ENCODE measurements at places on chromosomes 3 and 15.

GRCh38 chr15:100689131-100689899, 86.9 kb downstream of the ASB7 start:
- no peak for DNase-seq

GRCh38 chr3:107942244-107942643, 148.6 kb downstream of the CD47 start:
- DNase-seq: no peak

GRCh38 chr3:48467110-48467454, 20.5 kb downstream of the ATRIP start:
- no peak for DNase-seq

- no peak for DNase-seq
These were observed at the start of gene DNASE1L3 for GRCh38 chr3:58210761-58211460. TSS of gene DNASE1L3 (minus strand) at chr3:58210972. CDS start at chr3:58210906, 66 bp downstream.

DNA sequence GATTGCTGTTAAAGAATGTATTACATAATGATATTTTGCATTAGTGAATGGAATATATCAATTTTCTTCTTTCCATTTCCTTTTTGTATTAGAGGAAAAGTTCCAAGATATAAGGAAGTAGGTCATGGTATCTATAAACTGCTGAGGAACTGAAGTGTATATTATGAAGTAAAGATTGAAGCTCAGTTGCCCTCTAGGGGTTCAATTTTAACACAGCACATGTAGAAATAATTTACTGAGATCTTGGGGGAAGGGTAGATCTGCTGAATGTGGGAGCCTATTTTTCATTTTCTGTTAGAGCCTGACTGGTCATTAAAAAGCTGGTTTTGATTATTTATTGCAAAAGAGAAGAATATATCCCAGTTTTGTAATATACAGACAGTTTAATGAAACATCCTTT, 45.2 kb downstream of the CMC1 start:
- peak; percentile 18 for DNase-seq

DNA sequence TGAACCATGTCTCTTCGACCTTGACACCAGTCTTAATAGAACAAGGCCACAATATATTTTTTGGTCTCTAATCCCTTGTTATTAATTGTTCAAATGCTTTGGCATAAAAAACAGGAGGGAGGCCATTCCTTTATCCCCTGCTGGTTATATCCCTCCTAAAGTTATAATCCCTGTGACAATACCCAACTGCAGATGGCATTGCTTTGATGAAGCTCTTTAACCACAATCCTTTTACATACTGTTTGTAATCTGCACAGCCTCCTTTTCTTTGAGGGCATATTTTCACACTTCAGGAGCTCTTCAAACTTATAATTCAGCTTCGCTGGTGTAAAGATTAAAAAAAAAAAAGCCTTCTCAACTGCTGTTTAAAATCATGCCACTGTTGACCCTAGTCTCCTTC, 919.0 kb downstream of the EPHA3 start:
- no peak for DNase-seq

DNA sequence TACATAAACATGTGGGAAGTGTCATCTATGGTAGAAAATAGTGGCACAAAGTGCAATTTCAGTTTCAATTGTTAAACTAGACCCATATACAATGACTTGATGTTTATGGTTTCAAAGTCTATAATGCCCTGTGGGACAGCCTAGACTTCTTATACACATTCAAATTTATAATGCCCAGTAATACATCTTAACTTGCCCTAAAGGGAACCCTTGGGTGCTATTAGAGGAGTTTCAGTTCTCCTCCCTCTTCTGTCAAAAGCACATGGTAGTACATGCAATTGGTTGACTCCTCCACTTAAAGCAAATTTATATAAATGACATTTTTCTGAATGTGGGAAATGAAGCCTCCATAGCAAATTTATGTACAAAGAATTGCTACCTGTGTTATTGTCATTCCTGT, 30.2 kb upstream of the OR5K4 start:
- no peak for DNase-seq

- DNase-seq: no peak
These were observed 94.1 kb downstream of the PYDC2 start for GRCh38 chr3:191555037-191555436.

GRCh38 chr3:54165865-54166264, 43.5 kb downstream of the CACNA2D3 start:
- DNase-seq: no peak

GRCh38 chr3:183378008-183378407, 50.4 kb downstream of the MCF2L2 start:
- no peak for DNase-seq

GRCh38 chr15:39960411-39960810, 26.5 kb downstream of the EIF2AK4 start:
- no peak for DNase-seq

DNA sequence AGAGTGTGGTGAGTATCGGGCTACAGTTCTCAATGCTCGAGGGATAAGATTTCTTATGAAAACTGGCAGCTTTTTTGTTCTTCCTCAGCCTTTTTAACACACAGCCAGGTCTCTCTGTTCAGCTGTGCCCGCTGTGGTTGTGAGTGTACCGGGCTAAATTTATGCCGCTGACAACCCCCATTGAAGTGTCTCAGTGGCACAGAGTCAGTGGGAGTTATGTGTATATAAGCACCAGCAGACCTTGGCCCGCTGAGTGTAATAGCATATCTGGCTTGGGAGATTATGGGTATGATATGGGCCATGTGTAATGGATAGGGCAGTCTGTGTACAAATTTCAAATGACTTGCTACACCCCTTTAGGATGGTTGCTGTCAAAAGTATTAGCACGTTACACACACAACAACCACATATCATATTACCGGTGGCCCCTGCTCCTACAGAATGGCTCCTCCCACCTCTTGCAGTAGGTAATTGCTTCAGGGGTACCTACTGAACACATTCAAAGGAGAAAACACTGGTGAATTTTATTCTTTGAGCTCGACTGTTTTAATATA, 26.9 kb upstream of the NR2F2 start:
- DNase-seq: no peak

DNA sequence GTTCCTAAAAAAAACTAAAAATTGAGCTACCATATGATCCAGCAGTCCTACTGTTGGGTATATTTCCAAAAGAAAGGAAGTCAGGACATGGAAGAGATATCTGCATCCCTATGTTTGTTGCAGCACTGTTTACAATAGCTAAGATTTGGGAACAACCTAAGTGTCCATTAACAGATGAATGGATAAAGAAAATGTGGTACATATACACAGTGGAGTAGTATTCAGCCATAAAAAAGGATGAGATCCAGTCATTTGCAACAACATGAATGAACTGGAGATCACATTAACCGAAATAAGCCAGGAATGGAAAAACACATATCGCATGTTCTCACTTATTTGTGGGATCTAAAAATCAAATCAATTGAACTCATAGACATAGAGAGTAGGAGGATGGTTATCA, 29.5 kb downstream of the LRRC49 start:
- no peak for DNase-seq

DNA sequence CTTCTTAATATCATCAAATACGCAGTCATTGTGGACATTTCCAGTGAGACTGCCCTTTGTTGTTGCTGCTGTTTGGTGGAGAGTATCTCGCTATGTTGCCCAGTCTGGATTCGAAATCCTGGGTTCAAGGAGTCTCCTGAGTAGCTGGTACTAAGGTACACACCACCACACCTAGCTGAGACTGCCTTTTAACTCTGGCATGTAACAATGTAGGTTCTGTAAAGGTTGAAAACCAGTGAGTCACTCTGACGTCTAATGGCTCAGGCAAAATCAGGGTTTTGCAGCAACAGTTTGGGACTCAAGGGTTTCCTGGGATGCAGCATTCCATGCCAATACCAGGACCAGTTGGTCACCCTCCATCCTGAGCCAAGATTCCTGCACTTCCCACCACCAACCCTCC, 52.2 kb downstream of the AQP9 start:
- peak; percentile 7 for DNase-seq

- peak; percentile 61 for DNase-seq
These were observed 14.1 kb downstream of the SLCO3A1 start for GRCh38 chr15:91867581-91868026.
